Stimulated activated CD4-positive, alpha-beta T cell treated with anti-CD3 and anti-CD28 coated beads, Interleukin-15, amount 100 ng/mL, for 48 hours (primary cell): ENCODE measurements at places on chromosomes 3 and 15.

- DNase-seq, result no peak
Measured at GRCh38 chr3:129747992-129748391, 141.5 kb upstream of the PLXND1 start.

- DNase-seq, result no peak
Measured at GRCh38 chr15:62027916-62028315, 32.3 kb downstream of the VPS13C start.

GRCh38 chr15:68565234-68565633 lies 13.6 kb upstream of the CORO2B start:
- DNase-seq, result no peak

GRCh38 chr3:193620057-193620456 lies 27.0 kb downstream of the OPA1 start:
- DNase-seq, result no peak

DNA sequence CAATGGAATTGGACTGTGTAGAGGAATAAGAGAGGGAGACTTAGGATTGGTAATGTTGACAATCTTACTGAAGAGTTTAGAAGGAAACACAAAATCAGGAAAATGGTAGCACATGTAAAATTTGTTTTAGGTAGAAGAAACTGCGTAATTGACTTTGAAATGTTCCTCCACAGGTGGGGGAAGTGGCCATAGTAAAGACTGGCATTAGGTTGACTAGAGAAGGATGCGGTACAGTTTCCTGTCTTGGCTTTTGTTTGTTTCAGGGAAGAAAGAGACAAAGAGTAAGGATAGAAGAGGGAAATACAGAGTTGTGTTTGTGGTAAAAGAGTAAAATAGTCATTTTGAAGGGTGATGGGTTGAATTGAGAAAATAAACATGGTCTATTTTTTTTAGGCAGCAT lies 253.6 kb upstream of the ZNF717 start:
- DNase-seq, result no peak

DNA sequence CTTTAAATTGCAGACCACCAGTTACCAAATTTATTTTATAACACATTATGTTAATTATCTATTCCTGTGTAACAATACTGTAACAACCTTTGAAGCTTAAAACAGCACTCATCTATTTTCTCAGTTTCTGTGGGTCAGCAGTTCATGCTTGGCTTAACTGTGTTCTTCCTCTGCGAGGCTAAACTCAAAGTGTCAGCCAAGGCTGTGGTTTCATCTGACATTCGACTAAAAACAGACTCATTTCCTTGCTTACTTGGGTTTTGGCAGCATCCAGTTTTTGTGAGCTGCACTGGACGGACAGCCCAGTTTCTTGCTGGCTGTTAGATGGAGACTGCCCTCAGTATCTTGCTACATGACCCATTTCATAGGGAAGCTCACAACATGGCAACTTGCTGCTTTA lies 247.3 kb upstream of the KCNH8 start:
- no peak for DNase-seq

GRCh38 chr3:107988460-107989175 lies 102.2 kb downstream of the CD47 start:
- DNase-seq, result no peak

- DNase-seq, result no peak
Measured at GRCh38 chr15:34722439-34722836, 32.4 kb downstream of the GJD2 start.

- DNase-seq, result no peak
Measured at GRCh38 chr3:149736175-149736952, 15.9 kb downstream of the COMMD2 start.

DNA sequence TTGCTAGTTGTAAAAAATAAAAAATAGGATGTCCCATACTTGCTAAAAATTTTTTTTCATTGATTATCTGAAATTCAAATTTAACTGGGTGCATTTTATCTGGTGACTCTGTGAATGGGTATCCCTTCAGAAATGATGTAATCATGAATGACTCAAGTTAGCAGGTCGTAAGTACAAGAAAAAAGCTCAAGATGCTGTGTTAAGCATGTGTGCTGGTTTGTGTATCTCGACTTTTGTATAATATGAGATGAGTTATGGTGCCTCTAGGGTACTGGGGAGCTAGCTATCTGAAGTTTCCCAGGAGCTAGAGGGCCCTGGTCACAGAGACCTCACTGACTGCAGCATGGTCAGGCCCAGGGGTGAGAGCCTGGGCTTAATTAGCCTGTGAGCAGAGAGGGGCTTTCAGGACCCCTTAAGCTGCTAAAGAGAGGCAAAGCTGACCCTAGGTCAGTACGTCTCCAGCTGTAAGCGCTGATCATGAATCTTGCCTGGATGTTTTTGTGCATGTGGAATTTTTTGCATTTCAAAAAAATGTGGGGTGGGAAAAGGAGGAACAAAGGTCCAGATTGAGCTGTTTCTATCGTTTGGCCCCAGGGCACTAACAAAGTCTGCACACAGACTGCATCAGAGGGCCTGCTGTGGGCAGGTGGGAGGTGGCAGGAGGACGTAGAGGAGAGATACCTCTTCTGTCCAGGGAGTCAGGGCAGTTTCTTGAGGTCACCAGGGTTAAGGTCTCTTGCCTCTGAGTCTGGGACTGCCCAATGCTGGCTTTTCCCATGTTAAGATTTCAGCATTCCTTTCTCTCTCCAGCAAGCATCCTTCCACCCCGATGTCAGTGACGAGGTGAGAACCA lies 233.2 kb upstream of the TPM1 start:
- no peak for DNase-seq

GRCh38 chr3:62049033-62049432 lies 324.3 kb downstream of the FEZF2 start:
- DNase-seq, result no peak

DNA sequence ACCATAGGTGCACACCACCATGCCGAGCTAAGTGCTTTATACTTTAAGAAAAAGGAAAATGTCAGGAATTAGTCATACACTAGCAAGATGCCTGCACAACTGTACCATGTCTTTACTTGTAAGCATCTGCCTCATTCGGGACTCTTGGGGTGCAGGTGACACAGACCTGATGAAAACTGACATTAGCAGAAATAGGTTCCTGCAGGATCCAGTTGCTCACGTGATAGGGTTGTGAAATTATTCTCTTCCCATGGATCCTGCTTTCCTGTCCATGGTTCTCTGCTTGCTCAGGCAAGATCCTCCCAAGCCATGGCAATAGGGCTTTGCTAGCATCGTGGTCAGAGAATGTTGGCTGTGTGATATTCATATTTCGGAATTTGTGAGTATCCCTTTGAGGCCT lies 10.2 kb upstream of the LHFPL4 start:
- DNase-seq, result no peak

DNA sequence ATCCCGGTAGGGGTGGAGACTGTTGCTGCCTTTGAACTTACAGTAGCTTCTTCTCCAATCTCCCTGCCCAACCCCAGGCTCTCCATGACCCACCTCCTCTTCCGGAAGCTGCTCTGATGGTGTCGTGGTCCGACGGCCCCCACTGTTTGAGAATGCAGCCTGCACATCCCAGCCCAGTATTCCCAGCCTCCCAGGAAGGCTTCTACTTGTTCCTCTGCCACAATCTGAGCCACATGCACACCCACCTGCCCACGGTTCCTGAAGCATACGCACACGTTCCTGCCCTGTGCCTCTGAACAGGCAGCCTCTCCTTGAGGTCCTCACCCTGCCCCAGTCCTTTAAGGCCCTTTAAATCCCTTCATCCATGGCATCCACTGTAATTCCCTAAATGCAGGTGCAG lies 57.4 kb downstream of the ABTB1 start:
- DNase-seq, result no peak

- no peak for DNase-seq
Measured at GRCh38 chr3:192901435-192901834, 16.2 kb downstream of the MB21D2 start.

DNA sequence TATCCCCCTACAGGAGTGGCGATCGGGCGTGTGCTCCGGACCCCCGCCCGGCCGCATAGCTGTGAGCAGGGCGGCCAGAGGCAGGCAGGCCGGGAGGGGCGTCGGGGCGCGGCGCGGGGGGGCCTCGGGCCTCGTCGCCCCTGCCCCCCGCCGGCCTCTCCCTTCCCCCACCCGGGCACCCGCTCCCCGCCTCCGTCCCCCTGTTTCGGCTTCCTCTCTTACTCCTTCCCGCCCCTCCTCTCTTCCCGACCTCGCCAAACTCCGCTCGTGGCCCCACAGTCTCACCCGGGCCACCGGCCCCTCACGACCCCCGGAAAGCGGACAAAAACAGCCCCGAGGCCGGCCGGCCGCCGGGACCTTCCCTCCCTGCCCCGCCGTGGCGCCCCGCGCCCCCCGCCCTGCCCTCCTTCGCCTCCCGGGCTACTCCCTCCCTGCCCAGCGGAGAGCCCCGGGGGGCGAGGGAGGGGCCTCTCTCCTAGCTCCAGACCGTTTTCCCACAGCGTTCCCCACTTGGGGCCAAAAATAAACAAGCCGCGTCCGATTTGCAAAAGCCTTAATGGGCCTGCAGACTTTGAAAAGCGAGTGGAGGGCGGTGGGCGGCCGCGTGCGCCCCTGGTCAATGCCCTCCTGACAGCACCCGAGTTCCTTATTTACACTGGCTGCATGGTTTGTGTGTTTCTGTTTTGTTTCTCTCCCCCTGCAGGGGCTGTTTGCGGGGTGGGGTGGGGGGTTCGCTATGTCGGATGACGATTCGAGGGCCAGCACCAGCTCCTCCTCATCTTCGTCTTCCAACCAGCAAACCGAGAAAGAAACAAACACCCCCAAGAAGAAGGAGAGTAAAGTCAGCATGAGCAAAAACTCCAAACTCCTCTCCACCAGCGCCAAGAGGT lies 1.0 kb downstream of the UBE2E1 start:
- no peak for DNase-seq

GRCh38 chr3:134956395-134956794 lies 161.3 kb downstream of the EPHB1 start:
- no peak for DNase-seq

GRCh38 chr3:33322412-33322811 lies 45.2 kb downstream of the FBXL2 start:
- no peak for DNase-seq

GRCh38 chr3:74021449-74021848 lies 396.7 kb upstream of the PDZRN3 start:
- DNase-seq, result no peak

DNA sequence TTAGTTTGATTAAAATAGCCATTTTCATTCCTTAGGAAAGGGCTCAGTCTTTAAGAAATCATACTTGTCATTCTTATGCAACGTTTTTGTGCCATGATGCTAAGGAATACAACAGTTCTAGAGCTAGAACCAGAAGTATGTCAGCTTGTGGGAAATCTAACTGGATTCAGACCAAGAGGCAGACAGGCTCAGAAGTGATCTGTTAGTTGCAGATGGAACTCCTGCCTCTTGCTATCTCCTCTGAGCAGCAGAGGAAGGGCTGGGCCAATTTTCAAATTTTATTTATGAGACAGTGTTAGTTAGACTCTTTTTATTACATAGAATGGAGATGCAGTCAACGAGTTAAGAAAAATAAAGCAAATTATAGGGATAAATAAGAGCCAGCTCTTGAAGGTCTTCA lies 48.5 kb upstream of the RYR3 start:
- no peak for DNase-seq

DNA sequence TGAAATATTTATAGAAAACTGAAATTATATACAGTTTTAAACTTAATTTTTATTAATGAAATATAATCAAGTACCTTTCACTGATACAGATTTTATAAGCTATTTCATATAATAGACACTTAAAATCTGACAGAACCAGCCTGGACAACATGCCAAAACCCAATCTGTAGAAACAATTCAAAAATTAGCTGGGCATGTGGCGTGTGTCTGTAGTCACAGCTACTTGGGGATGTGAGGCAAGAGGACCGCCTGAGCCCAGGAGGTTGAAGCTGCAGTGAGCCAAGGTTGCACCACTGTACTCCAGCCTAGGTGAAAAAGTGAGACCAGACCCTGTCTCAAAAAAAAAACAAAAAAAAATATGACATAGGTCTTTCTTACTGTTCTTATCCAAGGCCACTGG lies 238.3 kb upstream of the MANF start:
- DNase-seq, result no peak

- DNase-seq, result no peak
Measured at GRCh38 chr3:49462222-49462621, 7.8 kb upstream of the DAG1 start.

- no peak for DNase-seq
Measured at GRCh38 chr3:60303160-60303559, 948.1 kb downstream of the FHIT start.

- DNase-seq, result no peak
Measured at GRCh38 chr3:29026286-29026685, 254.6 kb upstream of the RBMS3 start.

- DNase-seq, result no peak
Measured at GRCh38 chr3:41363830-41364523, 164.7 kb downstream of the CTNNB1 start.

DNA sequence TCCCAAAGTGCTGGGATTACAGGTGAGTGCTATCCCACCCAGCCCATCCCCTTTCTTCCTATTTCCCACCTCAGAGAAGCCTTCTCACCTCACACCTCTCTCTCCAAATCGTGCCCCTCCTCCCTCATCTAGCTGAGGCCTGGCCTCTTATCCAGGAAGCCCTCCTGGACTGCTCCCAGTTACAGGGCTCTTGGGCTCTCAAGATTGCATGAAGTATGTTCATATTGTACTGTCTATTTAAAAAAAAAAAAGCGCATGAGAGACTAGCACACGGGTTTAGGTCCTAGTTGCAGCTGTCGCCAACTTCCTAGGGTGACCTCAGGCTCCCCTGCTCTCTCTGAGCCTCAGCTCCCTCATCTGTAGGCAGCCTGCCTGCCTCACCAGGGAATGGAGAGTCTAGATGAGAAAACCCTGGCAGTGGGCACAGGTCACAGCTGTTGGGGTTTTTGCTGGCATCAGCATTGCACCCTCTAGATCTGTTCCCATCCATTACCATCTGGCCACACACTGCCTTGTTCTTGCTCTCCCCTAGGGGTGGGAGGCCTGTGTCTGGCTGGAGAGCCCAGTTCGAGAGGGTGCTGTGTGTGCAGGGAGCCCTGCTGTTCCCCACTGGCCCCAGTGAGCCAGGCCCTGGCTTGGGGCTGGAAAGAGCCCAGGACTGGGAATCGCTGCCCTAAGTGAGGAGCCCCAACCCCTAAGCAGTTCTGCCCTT lies 24.2 kb upstream of the C15orf39 start:
- DNase-seq, result no peak

DNA sequence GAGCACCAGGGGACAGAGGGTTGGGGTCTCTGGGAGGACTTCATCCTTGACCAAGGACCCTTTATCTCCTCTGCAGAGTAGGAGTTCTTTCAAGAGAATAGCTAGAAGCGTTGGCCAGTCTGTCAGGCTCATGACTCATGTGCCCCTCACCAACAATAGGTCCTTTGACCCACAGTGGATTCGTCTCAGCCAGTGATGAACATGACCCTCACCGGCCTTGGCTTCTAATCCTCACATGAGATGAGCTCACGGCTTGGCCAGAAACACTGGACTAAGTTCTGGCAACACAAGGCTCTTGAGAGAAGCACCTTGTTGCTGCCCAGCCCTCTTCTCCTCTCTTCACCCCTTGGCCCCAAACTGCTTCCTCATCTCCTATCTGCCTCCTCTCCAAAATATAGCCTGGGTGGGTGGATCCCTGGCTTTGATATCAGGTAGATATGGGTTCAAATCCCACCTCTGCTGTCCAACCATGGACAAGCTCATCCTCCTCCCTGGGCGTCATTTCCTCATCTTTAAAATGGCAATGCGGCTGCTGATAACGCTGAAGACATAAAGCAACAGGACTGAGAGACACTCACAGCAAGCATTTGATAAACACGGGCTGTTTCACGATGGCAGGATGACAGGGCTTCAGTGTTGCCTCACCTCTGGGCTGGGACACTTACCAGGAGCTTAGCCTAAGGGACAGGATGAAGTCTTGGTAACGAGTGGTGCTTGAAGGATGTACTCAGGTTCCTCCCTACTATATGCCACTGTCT lies 446.7 kb upstream of the PROK2 start:
- DNase-seq, result no peak
